BE2C (cell line): ENCODE measurements at places on chromosomes 13 and 19.

- DNase-seq, result no peak
These were observed 1.2 kb downstream of the NUDT15 start for GRCh38 chr13:48038761-48039160.

GRCh38 chr13:23928985-23929384 is 31.7 kb upstream of the C1QTNF9B start:
- DNase-seq, result no peak

DNA sequence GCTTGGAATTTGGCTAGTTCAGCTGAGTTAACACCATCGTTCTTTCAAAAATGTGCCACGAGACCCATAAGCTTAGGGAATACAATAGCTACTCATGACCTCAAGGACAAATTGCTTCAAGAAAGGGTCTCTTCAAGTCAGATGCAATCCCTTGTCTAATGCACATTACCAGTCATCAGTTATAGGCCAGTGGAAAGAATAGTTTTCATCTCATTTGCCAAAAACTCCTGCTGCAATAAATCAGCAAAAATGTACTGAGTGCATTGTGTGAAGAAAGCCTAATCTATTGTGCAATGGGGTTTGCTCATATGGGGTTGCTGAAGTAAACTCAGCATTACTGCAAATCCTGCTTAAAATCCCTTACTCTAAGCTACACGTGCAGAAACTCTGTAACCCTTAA is 208.3 kb upstream of the NBEA start:
- no peak for DNase-seq

GRCh38 chr13:38309397-38309796 is 40.3 kb upstream of the UFM1 start:
- DNase-seq, result no peak

GRCh38 chr19:45474606-45475521 is 7.1 kb downstream of the FOSB start:
- DNase-seq, result no peak

- DNase-seq, result no peak
These were observed 1.2 kb upstream of the FOXO1 start for GRCh38 chr13:40667622-40667978.
